ENCODE measurements at places on chromosomes 7 and 10.

DNA sequence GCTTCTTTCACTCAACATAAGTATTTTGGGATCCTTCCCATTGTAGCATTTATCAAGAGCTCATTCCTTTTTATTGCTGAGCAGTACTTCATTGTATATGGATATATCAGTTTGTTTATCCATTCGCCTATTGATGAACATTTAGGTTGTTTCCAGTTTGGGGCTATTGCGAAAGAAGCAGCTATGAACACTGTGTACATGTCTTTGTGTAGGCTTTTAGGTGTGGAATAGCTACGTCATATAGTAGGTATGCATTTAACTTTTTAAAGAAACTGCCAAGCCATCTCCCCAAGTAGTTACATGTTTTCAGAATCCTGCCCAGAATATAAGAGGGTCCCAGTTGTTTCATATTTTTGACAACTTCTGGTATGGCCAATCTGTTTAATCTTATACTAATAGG, 468.1 kb downstream of the IPMK start:
- DNase-seq, result no peak

- no peak for DNase-seq
Observed at GRCh38 chr7:69738396-69738951, 140.2 kb downstream of the AUTS2 start.

- no peak for DNase-seq
Observed at GRCh38 chr7:113945018-113945938, 26.5 kb upstream of the PPP1R3A start.

DNA sequence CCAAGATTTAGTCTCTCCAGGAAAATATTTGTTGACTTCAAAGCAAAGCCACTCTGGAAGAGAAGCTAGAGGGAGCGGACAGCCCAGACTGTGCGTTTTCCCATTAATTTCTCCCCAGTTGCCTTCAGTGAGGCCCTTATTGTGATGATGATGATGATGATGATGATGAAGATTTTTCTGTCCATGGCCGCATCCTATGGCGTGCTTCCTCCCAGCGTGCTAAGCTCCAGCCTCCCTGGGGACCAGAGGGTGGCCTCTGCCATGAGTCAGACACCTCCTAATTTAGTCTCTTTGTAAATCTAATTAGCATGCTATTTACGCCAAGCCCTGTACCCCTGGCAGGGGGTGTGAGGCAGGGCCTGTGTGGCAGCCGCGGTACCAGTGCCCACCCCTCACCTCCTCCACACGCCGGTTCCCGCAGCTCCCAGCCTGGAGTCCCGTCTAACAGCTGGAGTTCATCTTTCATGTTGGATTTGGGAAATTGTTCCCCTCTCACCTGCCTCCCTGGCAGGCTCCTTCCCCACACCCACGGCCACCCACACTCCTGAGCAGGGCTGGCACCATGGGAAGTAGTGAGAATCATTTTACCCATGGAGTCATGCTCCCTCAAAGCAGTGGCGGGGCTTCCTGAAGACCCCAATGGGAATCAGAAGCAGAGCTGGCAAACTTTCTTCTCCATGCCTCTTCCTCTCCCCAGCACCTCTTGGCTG, 92.2 kb downstream of the C10orf105 start:
- no peak for DNase-seq

DNA sequence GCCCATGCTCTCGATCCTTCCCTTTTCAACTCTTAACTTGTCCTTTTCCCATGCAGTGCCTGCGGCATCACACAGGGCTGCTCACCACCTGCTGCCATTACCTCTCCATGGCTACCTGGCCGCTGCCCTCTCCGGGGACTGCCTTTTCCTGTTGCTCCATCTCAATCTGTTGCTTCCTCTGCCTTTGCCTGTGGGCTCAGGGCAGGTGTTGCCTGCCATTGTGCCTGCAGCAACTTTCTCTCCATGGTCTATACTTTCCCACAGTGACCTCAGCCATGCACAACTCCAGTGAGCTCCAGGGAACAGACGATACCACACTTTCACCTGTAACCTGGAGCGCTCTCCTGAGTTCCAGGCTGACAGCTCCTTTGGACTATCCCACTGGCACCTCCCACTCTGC, 3.2 kb downstream of the DNAJB12 start:
- DNase-seq, result no peak

DNA sequence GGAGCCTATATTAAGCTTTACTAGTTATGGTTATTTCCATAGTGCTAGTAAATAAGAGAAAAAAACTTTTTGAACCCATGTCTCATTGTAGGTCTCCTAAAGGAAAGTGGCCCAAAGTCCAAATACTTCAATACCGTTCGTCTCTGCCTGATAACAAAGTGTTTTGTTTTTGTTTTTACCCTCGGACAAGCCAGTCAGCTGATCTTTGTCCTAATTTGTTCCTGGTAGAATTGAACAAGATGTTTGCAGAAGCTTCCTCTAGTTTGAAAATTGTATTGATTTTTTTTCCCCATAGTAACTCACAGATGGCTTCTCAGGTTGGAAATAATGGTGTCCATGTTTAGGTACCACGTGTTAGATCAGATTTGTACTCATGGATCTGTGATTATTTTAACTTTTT, 335.8 kb upstream of the KAT6B start:
- no peak for DNase-seq

GRCh38 chr7:47103498-47104205, 478.3 kb downstream of the TNS3 start:
- DNase-seq, result no peak

GRCh38 chr7:19224951-19225350, 79.7 kb upstream of the FERD3L start:
- no peak for DNase-seq

DNA sequence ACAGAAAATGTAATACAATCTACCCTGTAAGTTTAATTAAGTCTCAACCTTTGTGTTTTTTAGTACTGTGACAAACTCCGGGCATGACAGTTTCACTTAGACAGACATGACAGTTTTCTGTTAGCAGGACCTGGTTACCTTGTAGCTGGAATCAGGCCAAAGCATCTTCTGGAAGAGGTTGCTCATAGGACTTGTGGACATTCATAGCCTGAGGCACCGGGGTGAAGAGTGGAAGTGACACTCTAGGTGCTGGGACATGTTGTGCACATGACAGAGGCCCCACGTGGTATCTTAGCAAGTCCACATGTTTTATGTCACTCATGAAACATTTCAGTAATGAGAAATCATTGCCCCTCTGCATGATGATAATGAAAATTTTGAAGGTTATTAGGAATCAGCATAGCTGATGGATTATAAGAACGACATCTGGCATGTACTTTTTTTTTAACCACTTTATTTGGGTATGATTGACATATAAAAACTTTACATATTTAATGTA, 441.4 kb downstream of the CNTNAP2 start:
- no peak for DNase-seq

DNA sequence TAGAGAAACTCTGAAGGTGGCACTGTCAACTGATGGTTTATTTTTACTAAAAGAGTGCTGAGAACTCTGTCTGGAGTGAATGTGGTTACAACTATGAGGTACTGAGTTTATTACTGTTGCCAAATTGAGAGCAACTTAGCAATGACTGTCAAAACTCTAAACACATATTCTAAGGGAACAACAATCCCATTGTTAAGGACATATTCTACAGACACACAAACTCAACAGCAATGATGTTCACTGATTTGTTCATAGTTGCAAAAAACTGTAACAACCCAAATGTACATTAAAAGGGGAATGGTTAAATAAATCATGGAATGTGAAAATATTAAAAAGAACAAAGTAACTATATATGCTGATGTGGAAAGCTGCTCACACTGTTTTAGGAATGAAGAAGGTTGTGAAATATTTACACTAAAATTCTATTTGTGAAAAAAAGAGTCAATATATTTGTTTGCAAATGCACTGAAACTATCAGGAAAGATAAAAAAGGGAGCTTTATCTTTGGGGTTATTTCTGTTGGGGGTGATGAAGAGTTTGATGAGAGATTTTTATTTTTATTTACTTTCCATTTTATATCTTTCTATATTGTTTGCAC, 12.9 kb downstream of the PON2 start:
- DNase-seq, result no peak

GRCh38 chr10:62851442-62851841, 35.3 kb upstream of the EGR2 start:
- peak; percentile 15 for DNase-seq

- no peak for DNase-seq
Observed at GRCh38 chr7:28075674-28076358, 104.8 kb downstream of the JAZF1 start.

GRCh38 chr7:39952803-39953202, 2.7 kb downstream of the CDK13 start:
- no peak for DNase-seq

GRCh38 chr7:114109721-114110120, 190.9 kb upstream of the PPP1R3A start:
- DNase-seq, result no peak

- DNase-seq, result no peak
Observed at GRCh38 chr10:94225589-94225988, 137.2 kb downstream of the NOC3L start.

- DNase-seq, result no peak
Observed at GRCh38 chr10:112835944-112836451, 114.0 kb upstream of the TCF7L2 start.

Measured in Jurkat, Clone E6-1 (cell line).